ENCODE measurements at places on chromosomes 1 and 21. TPM values are rescaled to one million over a fixed set of nuclear protein-coding genes. Genes with fewer than 3 reads are reported as not detected.

DNA sequence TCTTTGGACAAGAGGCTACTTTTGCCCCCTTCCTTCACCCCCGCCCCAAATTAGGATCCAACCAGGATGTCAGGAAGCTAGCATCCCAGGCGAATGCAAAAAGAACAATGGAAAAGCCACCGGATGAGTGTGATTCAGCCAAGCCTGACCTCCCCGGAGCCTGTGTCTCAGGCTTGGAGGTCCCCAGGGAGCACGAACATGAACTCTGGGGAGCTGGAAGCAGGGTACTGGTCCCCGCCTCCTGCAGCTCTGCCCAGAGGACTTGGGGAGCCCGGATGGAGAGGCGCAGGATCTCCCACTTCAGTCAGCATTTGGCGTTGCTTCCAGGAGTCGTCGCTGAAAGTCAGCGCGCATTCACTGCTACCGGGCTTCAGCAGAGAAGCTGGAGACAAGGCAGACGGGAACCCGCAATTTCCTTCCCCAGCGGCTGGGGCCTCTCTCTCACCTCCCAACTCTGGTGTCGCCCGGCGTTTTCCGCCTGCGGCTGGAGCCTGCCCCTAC is 1.8 kb upstream of the TBX15 start:
- no peak for DNase-seq

Gene CAPN2
- 91.3 TPM for total RNA-seq

Gene EDN2
- total RNA-seq = not detected

Gene RHEX
- total RNA-seq = not detected

DNA sequence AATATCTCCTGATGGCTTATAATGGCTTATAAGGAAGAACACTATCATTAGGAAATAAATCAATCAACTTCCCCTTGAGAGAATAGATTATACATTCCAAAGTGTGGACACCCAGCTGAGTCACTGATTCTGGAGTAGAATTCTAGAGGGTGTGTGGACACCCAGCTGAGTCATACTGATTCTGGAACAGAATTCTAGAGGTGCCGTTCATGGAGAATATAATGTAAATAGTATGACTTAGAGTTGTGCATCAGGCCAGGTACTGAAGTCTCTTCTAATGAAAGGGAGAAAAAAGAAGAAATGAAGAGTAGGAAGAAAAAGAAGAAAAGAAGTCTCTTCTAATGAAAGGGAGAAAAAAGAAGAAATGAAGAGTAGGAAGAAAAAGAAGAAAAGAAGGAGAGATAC is 2.4 kb upstream of the USP33 start:
- no peak for DNase-seq

- DNase-seq = no peak
These were observed 122.6 kb downstream of the KCNJ6 start for GRCh38 chr21:37793660-37794059.

- DNase-seq = no peak
These were observed 508.7 kb downstream of the DPYD start for GRCh38 chr1:97412166-97412565.

DNA sequence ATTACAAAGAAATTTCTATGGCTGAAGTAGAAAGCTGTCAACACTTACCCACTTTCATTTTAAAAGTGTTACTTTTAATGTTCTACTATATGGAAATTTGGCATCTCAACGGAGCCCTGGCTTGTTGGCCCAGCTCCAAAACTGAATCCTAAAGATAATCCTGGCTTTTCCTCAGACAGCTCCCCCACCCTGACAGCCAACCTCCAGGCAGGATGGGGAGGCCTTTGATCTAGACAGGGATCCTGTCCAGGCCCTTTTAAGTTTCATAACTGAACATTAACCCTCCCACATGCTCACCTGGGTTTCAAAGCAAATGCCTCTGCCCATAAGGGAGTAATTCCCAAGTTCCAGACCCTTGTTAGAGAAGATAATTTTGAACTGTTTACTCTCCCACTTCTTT is 99.3 kb upstream of the RALGPS2 start:
- no peak for DNase-seq

Gene BCAR3
- total RNA-seq = 9.4 TPM

Gene DNTTIP2
- total RNA-seq = 85.5 TPM

DNA sequence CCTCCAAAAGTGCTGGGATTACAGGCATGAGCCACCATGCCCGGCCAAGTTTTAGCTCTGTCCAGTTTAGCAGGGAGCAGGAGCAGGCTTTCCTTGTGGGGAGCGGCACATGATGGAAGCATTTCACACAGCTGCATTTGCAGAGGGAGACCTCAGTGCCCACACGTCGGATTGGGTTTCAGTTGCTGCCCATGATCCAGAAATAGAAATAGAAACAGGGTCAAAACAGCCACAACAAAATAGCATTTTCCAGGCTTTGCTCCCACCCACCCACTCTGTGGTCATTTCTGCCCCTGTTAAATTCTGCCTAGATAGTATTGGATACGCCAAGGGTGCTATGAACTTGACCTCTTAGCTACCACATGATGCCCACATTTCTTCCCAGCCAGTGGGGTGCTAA is 128.4 kb downstream of the CNIH3 start:
- no peak for DNase-seq

Gene HFM1
- not detected for total RNA-seq

Gene FBLIM1
- total RNA-seq = not detected

Gene PRPF38B
- 88.5 TPM for total RNA-seq

GRCh38 chr1:58683519-58683918 is 16.3 kb downstream of the MYSM1 start:
- DNase-seq = no peak

Gene CELA3B
- not detected for total RNA-seq

DNA sequence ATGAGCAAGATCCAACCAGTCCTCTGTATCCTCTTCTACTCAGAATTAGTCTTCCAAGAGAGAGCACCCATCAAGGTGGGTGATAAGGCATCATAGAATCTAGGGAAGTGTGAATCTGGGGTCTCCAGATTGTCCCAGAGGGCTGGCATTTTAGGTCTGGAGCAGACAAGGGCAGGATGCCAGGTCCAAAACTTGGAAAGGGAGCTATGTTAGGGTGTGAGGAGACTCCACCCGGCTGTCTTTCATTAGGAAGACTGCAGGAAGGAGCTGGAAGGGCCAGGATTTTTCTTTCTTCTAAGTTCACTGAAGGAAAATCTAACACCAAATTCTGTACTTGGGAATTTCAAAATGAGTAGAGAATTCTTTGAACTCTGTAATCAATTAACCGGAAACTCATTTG is 86.1 kb upstream of the BMP8A start:
- DNase-seq = no peak

Gene FCRL1
- total RNA-seq = not detected
